Dermis microvascular lymphatic vessel endothelial cell (primary cell): ENCODE measurements at places on chromosomes 12 and 14. TPM values are rescaled to one million over a fixed set of nuclear protein-coding genes. Genes with fewer than 3 reads are reported as not detected.

The FAM186B gene
- total RNA-seq: 0.13 TPM in 2 replicates

The COL2A1 gene
- total RNA-seq: not detected in 2 replicates

The A2M gene
- total RNA-seq: 13.5 and 24.3 TPM in 2 replicates

The SIX4 gene
- total RNA-seq: 0.51 TPM in 2 replicates

The CLEC6A gene
- not detected in 2 replicates for total RNA-seq
